Breast epithelium (tissue), 4 donors: ENCODE measurements at places on chromosomes 6 and 20.
A peak's percentile ranks its signal among the peaks of the same experiment; 100 is the strongest.

DNA sequence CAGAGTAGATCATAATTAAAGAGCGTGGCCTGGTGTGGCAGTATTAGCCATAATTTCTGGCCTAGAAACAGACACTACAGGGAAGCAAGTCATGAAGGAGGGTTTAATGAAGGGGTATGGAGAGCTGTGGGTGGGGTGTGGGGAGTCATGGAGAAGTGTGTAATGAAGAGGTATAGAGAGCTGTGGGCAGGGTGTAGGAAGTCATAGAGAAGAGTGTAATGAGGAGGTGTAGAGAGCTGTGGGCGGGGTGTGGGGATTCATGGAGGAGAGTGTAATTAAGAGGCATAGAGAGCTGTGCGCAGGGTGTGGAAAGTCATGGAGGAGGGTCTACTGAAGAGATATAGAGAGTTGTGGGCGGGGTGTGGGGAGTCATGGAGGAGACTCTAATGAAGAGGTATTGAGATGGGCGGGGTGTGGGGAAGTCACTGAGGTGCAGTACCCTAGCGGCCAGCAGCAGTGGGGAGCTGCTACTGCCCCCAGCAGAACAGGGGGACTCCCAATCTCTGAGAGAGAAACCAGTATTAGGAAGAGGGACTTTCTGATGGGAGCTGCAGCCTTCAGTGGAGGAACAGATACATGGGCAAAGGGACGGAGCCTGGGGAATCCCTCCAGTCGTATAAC is 145.4 kb upstream of the FOXA2 start:
- DNase-seq: no peak

DNA sequence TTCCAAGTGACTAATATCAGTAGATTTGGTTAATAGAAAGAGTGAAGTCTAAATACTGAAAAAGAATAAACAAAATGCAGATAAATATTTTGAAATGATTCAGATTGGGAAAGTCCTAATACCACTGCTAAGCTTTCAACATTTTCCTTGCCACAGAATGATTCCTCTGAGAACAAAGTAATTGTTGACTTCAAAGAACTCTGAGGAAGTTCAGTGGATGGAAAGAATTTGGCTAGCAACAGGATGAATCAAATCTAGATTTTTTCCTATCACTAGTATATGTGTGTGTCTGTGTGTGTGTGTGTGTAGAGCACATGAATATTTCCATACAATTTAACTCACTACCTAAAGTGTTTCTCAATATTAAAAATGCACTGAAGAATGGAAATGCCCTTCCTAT is 107.9 kb upstream of the PREP start:
- no peak for DNase-seq

DNA sequence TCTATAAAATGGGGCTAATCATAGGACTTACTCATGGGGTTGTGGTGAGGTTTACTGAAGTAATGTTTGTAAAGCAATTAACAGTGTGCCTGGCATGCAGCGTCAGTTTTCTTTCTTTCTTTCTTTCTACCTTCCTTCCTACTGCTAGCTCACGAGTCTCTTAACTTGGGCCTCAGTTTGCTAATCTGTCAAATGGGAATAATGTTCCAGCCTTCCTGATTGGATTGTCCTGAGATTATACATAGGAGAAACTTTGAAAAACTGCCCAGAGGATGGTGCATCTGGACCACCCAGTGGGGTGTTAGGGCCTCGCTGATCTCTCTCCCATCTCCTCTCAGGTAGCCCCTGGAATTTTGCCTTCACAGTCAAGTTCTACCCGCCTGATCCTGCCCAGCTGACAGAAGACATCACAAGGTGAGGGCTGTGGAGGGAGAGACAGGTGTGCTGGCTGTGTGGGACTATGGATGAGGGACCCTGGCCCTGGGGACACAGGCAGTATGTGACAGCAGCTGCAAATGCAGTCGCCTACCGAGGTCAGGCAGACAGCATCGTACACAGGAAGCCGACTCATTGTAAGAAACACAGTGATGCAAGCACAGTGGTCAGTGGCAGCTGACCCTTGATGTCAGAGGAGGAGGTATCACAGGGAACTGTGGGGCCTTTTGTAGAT is 27.5 kb downstream of the EPB41L1 start:
- no peak for DNase-seq

DNA sequence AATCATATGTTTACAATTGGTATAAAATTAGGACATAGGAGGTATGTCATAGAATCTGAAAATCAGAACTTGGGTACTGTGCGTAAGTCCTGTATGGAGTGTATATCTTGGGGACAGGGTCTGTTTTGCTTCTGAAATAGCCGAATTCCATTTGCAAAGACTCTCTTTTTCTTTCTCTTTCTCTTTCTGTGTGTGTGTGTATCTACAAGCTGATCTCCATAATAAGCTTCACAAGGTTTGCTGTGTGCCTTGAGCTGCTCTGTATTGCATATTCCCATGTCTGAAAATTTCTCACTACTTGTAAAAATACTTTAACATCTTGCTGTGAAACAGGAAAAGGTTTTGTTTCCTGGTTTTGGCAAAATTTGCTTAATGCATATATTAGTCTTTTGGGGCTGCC is 29.5 kb downstream of the STX11 start:
- DNase-seq: no peak

- no peak for DNase-seq
These were observed 360.6 kb upstream of the MAP3K7 start for GRCh38 chr6:90947184-90948064.

DNA sequence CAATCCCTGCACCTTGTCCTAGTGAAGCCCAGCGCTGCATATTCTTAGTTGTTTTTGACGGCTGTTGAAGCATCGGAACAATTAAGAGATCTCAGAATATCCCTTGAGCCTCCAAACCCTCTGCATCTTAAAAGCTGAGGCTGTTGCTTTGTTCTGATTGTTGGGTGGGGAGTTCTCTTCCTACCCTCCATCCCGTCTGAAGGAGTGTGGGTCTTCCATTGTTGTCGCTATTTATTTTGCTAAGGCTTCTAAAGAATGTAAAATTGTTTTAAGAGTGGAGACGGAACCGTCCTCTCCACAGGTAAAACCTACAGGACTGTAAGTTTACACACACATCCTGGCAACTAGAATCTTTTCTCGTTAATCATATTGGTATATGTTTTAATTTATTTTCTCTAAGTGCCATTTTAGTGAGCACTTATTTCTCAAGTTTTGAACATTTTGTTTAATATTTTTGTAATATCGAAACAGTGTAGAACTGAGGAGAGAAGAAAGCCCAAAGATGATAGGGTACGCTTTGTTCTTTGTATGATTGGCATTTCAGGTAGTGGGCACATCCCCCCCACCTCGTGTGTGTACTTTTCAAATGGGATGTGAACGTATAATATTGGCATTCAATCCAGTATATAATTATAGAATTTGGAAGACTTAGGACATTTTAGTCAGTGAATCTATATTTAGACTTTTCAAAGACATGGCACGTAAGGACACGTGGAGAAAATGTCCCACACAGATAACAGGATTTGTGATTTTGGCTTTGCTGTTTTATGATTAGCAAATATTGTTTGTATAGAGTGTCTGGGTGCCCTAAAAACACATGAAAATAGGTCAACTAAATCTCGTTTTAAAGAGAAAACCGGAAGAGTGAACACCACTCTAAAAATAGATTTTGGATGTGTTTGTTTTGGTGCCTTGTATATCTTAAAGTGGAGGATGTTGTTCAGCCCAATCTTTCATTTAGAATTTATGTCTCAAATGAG is 1.3 kb downstream of the RNF146 start:
- DNase-seq: no peak

- DNase-seq: peak; percentile 40
These were observed 42.0 kb upstream of the ESR1 start for GRCh38 chr6:151765444-151765886.

DNA sequence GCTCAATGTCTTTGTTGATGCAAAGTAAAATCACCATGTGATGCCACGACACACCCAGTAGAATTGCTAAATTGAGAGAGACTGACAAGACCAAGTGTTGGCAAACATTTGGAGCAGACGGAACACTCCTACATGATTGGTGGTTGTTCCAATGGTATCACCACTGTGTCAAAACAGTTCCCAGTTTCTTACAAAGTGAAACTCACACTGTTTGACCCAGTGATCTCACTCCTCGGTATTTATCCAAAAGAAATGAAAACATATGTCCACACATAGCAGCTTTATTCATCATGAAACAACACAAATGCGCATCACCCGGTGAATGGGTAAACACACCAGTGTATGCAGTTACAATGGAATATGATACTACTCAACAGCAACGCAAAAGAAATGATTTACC is 74.0 kb upstream of the SULF2 start:
- no peak for DNase-seq

GRCh38 chr6:14889188-14889587 is 356.7 kb upstream of the JARID2 start:
- DNase-seq: no peak

GRCh38 chr6:56356426-56356825 is 109.0 kb upstream of the COL21A1 start:
- DNase-seq: no peak

- no peak for DNase-seq
These were observed 40.1 kb downstream of the TRAF3IP2 start for GRCh38 chr6:111565326-111566221.

DNA sequence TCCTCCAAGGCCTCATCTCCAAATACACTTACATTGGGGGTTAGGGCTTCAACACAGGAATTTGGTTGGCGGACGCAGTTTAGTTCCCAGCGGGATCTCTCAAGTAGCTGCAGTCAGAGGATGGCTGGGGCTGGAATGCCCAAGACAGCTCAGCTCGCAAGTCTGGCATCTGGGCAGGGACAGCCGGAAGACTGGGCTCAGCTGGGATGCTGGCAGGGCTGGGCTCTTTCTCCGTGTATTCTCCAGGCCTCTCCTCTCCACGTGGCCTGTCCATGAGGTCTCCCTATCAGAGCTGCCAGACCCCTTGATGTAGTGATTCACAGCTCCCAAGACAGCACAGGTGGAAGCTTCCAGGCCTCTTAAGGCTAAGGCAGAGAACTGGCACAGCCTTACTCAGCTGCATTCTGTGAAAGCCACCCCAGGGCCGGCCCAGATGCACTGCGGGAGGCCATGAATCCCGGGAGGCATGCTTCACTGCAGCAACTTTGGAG is 5.0 kb downstream of the FGD2 start:
- no peak for DNase-seq

GRCh38 chr6:63677282-63677681 is 41.7 kb downstream of the PHF3 start:
- DNase-seq: no peak

- DNase-seq: no peak
These were observed at the start of gene TCF21 for GRCh38 chr6:133888929-133889556. Gene TCF21, plus strand, starts transcription at chr6:133889113. Its CDS starts 285 bp downstream, at chr6:133889398.

DNA sequence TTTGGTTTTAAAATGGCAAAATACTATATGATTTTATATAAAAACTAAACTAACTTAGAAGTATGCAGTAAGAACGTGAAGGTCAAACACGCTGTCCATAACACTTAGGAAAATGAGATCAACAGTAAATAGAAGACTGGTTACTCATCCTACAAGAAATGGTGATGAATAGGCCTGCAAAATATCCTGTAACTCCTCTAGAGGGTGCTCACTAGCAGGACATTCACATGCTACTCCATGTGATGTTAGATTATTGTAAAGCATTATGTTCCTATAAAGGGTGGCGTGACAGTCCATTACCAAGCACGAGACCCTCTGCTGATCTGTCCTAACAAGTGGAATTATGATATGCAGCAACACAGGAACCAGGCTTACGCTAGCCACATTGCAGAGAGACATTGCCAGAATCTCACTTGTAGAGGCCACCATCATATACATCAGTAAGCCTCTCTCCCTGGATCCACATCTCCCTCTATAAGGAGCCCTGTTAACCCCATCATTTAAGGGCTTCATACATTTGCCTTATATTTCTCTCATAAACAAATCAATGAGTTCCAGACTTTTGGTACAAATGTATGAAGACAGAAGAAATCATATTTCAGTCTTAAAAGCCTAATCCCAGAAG is 18.0 kb upstream of the DEFB129 start:
- no peak for DNase-seq

DNA sequence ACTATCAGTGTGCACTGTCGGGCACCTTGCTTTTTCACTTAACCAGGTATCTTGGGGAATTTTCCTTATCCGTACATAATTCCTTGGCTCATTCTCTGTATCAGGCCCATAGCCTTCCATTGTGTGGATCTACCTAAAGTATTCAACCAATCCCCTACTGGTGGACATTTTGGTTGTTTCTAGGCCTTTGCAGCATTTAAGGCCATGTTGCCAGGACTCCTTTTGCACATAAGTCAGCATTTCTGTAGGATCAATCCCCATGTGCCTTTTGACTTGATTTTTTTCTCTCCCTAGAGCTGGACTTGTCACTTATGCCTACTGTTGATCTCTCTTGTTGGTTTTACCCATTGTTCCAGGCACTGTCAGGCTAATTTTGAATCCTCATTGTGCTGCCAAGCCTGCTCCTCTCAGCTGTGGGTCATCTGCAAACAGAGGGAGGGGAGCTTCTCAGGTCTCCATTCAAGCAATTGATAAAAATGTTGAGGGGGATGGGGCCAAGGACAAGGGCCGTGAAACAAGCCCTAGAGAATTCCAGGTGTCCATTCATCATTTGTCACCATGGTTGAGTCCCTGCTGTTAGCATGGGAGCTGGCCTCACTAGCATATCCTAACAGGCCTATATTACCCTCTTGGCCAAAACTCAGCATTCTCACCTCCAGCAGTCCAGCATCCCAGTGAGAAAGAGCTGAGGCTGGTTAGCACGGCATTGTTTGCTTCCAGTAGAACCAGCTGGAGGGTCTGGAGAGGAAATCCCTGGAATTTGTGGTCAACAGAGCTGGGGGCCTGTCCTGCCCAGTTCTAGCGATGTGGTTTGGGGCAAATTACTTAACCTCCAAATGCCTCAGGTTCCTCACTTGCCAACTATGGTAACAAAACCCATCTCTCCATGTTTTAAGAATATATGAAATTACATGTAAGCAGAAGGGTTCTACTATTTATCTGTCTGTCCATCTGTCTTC is 178.4 kb downstream of the MRPL14 start:
- no peak for DNase-seq

DNA sequence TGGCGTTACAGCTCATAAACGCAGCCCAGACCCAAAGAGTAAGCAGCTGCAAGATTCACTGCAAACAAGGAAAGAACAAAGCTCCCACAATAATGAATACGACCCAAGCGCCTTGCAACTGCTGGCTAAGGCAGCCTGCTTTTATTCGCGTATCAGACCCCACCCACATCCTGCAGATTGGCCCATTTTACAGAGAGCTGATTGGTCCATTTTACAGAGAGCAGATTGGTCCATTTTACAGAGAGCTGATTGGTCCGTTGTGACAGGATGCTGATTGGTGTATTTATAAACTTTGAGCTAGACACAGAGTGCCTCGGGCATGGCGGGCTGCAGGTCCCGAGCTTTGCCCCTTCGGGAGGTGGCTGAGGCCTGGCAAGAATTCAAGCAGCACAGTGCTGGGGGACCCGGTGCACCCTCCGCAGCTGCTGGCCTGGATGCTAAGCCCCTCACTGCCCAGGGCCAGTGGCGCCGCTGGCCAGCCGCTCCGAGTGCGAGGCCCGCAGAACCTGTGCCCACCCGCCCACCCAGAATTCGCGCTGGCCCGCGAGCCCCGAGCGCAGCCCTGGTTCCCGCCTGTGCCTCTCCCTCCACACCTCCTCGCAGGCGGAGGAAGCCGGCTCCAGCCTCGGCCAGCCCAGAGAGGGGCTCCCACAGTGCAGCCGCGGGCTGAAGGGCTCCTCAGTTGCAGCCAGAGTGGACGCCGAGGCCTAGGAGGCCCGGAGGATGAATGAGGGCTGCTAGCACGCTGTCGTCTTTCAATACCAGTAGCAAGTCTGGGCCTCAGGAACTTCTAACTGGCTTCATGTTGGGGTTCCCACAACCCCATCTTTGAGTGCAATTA is 11.2 kb upstream of the RPS10 start:
- no peak for DNase-seq
